Right cardiac atrium (tissue), 5 donors: ENCODE measurements at places on chromosomes 2 and 18. TPM values are rescaled to one million over a fixed set of nuclear protein-coding genes. Genes with fewer than 3 reads are reported as not detected.

DNA sequence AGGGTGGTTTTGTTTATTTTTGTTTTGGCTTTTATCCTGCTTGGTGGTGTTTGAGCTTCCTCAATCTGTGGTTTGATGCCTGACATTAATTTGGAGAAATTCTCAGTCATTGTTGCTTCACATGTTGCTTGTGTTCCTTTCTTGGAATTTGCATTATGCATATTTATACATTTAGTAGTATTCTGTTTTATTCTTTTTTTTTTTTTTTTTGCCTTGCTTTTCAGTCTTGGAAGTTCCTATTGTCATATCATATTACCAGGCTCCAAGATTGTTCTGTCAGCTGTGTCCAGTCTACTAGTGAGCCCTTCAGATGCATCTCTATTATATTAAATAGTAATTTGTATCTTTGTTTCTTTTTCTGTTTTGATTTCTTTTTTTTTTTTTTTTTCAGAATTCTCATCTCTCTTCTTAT is 77.0 kb downstream of the EPC2 start:
- no peak for DNase-seq

DNA sequence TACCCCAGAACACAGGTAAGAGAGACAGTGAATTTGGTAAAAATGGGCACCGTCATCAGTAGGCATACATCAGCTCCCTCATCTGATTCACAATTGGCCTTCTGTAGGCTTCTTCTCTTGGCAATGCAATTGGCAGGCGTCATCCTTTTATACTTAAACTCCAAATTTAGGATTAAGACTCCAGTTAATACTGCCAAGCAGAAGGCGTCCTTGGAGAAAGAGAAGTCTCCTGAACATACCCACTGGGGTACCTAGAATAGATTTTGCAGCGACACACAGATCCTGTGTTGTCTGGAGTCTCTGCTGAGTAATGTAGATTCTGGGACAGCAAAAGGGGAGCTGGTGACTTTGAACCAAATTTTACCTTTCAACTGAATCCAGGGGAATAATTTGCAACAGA is 592 bp upstream of the METAP1D start:
- no peak for DNase-seq

The EMILIN1 gene
- total RNA-seq = 24.3 TPM

The SCN7A gene
- total RNA-seq = 20.7 TPM

DNA sequence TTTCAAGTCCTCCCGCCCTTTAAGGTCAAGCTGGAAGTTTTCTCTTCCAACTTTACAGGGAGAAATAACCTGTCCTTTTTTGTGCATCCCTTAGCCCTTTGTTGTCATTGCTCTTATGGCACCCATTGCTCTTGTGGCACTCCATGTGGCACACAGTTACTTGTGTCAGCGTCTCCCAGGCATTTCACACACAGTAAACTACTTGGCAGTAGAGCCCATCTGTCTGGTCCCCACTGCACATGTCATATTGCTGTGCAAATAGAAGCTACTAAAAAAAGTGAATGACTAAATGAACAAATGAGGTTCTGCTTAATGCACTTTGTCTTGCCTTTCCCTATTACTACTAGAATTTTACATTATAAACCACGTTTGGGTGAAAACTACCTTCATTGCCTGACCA is 149.3 kb downstream of the EML6 start:
- no peak for DNase-seq

GRCh38 chr18:76988031-76988826 is 144.4 kb downstream of the MBP start:
- DNase-seq = peak; percentile 78

DNA sequence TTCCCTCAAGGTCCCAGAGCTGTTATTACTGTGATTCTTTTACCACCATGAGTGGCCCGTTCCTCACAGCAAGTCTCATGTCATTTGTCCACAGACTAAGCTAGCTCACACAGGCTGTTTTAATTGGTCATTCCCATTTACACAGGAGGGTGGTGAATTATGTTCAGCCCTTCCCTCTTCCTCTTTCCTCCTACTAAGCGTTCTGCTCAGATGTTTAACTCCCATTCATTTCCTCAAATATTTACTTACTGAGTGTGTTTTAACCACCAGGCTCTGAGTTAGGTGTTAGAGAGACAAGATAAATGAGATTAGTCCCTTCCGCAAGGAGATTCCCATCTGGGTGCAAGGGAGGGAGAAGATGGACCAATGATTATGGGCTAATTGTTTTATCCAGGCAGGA is 403.6 kb upstream of the ACVR2A start:
- DNase-seq = no peak

- DNase-seq = no peak
Measured at GRCh38 chr2:43402002-43402401, 175.6 kb upstream of the ZFP36L2 start.

GRCh38 chr18:23088310-23088709 is 47.0 kb upstream of the CABLES1 start:
- no peak for DNase-seq

DNA sequence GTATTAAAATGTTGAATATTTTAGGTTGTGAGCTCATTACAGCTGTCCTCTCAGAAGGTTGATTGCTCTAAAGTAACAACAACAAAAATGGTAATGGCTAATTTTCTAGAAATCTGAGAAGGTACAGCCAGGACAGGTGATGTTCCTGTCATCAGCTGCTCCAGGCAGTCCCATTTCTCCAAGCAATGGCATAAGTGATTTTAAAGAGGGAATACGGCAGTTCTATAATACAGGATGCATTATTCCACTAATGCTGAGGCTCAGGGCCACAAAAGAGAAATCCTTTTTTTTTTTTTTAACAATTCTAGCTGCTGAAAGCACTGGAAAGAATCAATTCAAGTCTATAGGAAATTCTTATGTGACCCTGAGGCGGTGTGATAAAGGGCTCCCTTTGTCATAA is 199.9 kb downstream of the PMAIP1 start:
- DNase-seq = no peak

GRCh38 chr18:23515911-23516546 is 12.7 kb downstream of the RMC1 start:
- peak; percentile 66 for DNase-seq

The GRP gene
- total RNA-seq = not detected

The CFC1 gene
- 0.44 TPM for total RNA-seq

- no peak for DNase-seq
Measured at GRCh38 chr2:109522063-109522374, 91.7 kb downstream of the SEPTIN10 start.

The DSG2 gene
- total RNA-seq = 73.7 TPM

GRCh38 chr2:156704132-156704531 is 268.0 kb downstream of the GPD2 start:
- no peak for DNase-seq

- no peak for DNase-seq
Measured at GRCh38 chr2:21841341-21841740, 717.6 kb downstream of the TDRD15 start.

DNA sequence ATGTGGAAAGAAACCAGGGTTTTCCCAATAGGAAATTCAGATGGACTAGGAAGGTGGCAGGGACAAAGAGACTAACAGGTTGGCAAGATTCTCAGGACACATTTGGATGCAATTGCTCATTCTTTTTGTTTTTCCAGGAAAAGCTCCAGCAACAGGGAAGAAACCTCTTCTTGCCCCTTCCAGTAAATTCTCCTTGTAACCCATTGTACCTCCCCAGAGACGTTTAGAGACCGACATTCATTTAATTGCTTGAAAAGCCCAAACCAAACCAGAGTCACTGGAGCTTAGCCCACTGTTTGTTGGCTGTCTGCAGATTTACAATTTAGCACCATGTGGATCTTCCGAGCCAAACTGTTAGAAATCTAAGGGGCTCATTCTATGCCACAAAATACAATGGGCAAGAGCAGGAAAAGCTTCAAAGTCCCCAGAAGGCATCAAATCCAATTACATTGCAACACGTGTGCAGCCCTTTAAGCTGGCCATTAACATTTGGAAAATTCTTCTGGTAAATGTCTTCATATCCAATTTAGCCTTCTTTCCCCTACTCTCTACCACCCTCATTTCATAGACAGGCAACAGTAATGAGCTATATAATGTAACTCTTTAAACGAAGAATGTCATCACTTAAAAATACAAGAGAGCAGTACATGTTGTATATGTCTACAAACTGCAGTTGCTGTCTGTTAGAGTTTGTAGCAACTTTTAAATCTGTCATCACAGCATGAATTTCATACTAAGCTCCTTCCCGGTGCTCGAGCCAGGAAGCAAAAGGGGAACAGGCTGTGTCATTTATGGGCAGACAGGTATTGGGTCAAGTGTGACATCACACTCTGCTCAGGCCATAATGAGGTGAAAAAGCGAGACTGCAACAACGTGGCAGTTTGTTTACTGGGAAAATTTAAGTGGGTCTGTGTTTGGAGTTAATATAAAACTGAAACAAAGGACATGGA is 235.6 kb upstream of the HNRNPA3 start:
- no peak for DNase-seq

GRCh38 chr2:218743068-218743467 is 32.4 kb downstream of the TTLL4 start:
- DNase-seq = no peak

DNA sequence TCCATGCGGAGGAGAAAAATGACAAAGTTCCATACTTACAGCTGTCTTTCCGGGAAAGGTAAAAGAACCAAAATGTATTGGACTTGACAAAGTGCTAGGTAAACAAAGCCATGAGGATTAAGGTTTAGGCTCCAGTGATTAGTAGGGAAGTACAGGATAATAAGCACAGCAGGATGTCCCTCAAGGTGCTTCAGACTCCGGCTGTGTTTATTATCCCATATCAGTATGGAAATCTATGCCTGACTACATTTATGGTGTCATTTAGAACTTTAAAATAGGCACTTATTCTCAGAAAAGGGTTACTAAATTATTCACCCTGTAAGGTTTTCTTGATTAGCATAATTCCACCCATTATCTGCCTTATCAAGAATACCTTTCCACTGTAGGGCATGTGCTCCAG is 136.3 kb upstream of the CCDC68 start:
- DNase-seq = no peak

The CIB4 gene
- total RNA-seq = not detected

The GFPT1 gene
- 53.3 TPM for total RNA-seq

DNA sequence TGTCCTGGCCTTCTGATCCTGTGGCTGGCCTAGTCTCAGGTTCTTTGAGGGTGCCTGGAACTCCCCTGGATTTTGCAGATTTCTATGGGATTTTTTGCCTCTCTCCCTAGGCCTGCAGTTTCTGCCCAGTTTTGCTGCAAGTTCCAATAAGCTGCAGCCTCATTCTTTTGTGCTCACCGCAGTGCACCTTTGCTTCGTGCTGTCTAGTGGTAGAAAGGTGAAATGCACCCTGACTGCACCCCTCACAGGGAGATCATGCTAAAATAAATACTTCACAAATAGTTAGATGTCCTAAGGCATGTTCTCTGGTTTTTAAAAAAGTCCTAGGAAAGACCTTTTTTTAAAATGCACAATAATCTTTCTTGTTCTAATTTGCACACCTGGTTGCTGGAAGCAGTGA is 72.5 kb downstream of the GNAL start:
- no peak for DNase-seq

DNA sequence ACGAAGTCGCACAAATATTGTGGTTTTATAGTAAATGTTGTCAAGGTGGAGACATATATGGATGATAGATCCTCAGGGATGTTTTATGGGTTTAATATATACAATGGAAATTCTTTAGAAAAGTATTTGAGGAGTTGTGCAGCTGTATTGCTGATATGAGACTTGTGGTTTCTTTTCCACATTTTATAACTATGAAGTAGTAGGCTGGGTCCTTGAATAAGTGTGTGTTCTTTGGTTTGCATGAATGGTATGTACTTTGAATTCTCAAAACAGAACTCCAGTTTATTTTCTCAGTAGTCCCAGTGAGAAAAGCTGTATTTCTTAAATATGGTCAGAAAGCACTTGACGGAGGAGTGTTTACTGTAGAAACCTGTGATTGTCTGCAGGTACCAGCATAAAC is 42.4 kb downstream of the PLCL1 start:
- no peak for DNase-seq

DNA sequence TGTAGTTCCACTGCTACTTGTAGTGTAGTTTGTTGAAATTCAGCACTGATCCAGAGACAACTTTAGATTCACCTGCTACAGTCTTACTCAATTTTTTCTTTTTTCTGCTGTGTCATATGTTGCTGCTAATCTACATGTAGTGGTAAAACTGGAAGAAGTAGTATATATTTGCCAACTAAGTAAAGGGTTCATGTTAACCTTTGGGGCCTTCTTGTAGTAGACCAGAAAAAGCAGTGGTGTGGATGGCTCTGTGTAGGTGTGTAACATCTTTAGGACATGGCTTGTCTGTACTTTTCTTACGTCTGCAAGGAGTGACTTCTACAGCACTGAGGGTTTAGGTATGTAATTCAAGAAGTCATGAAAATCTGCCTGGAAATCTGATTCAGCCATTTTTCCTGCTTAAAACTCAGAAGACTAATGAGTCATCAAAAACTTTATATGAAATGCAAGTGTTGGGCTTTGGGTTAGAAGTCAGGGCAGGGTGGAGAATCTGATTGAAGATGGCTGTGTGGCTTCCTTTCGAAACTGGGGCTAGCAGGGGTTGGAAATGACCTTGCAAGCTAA is 8.4 kb downstream of the PTPRM start:
- no peak for DNase-seq

GRCh38 chr18:12011957-12012549 is 30.7 kb downstream of the IMPA2 start:
- DNase-seq = no peak

The C2orf78 gene
- not detected for total RNA-seq

DNA sequence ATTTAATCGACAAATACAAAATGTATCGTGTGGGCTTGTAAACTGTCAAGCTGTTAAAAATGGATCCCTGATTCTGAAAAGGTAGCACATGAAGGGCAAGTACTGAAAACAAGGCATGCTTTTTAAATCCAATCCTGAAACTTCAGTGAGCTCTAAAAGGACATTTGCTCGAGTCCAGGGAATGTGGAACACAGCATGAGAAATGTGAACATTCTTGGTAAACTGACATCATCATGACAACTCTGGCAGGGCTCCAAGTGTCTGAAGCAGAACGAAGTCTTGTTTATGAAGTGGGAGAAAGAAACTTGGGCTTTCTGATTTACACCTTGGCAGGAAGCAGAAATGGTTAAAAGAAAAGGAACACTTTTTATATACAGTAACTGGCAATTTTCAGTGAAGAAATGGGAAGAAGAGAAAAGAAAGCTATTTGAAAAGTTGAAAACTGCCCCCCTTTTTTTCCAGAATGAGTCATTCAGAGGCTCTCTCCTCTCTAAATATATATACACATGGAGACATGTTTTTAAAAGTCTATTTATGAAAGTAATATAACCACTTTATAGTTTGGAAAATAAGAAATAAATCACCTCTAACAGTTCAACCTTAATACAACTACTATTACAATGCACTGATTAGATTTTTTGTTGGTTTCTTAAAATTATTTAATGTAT is 120.8 kb downstream of the GAREM1 start:
- DNase-seq = peak; percentile 58

The UGT1A3 gene
- not detected for total RNA-seq

The MAP3K20 gene
- total RNA-seq = 327 TPM

The SPTBN1 gene
- 341 TPM for total RNA-seq

The ZNF396 gene
- 1.3 TPM for total RNA-seq
